Naive thymus-derived CD8-positive, alpha-beta T cell (primary cell): ENCODE measurements at places on chromosomes 2 and 18.
A peak's percentile ranks its signal among the peaks of the same experiment; 100 is the strongest.

DNA sequence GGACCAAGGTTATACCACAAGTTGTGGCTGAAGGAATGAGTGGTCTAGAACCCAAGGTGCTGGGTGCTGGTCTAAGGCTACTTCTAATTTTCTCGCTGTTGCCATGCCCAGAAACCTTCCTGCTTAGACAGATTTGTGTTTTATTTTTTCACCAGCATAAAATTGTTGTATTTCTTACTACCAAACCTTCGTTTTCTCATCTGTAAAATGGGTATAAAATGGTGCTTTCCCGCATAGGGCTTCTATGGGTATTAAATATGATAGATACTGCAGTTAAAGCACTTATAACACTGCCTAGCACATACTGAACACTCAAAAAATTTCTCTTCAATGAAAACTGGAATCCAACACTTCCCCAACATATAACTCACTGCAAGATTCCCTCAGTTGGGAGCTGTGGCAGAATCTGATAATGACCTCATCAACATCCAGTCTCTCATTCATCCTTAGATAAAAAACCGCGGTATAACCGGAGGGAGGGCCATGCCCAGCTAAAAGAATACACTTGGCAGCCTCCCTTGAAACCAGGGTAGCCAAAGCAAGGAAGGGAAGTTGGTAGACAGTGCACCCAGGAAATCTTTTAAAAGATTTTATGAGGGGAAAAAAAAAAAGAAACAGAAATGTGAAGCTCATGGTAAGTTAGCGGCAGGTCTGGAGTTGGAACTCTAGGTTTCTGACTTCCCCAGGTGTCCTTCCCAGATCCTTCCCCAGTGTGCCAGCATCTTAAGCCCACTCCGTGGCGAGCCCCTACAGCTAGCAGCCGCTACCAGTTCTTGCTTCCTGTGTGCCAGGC lies 1.2 kb downstream of the NEMP2 start:
- H3K27ac ChIP-seq, result peak overlapping the region; percentile 100
- no peak for DNase-seq
- no peaks in the 10 kb centered on the region for H3K27me3 ChIP-seq
- H3K36me3 ChIP-seq, result peaks cover 3% of the 10 kb centered on the region

DNA sequence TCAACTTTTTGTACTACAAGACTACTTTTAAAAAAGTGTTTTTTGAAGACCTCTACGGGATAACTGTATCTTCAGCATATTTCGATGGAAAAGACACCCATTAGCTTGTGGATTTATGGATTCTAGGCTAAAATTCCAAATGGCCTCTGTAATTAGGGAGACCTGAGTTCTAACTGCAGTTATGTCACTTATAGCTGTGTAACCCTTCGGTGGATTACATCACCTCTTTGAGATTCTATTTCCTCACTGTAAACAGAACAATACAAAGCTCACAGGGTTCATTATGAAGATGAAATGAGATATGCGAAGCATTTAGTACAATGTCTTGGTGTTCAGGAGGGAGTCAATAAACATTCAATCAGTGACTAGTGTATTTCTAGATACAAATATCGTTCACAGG lies 24.2 kb downstream of the LMAN2L start:
- no peaks in the 10 kb centered on the region for H3K36me3 ChIP-seq
- H3K27me3 ChIP-seq, result no peaks in the 10 kb centered on the region
- no peaks in the 10 kb centered on the region for H3K4me1 ChIP-seq
- no peak overlapping the region for H3K27ac ChIP-seq

DNA sequence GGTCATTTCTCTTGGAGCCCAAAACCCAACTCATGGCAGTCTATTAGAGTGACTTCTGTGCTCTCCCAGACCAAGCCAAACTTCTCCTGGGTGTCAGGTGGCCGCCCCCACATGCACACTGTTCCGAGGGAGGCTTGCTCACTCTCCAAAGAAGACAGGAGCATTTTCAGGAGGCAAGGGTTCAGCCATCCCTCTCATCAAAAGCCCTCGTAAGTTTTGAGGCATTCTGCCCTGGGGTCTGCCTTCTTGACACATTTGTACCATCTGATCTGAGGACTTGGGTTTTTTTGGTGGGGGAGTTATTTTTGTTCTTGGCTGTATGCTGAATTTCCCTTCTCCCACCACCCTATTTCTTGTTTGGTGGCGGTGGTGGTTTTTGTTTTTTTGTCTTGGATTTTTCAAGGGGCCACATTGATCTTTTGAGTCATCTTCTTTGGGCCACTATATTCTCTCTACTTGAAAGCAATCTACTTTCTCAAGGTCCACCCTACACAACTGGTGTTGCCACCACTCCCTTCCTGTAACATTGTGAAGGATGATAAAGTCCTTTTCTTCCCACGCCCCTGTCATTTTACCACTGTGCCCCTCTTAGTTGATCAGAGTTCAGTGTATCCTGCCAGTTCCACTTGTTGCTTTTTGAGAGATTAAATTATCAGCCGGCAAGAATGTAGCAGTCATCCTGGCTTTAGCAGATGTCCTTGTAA lies 255.8 kb downstream of the CYP26B1 start:
- no peak for DNase-seq
- no peaks in the 10 kb centered on the region for H3K4me1 ChIP-seq

DNA sequence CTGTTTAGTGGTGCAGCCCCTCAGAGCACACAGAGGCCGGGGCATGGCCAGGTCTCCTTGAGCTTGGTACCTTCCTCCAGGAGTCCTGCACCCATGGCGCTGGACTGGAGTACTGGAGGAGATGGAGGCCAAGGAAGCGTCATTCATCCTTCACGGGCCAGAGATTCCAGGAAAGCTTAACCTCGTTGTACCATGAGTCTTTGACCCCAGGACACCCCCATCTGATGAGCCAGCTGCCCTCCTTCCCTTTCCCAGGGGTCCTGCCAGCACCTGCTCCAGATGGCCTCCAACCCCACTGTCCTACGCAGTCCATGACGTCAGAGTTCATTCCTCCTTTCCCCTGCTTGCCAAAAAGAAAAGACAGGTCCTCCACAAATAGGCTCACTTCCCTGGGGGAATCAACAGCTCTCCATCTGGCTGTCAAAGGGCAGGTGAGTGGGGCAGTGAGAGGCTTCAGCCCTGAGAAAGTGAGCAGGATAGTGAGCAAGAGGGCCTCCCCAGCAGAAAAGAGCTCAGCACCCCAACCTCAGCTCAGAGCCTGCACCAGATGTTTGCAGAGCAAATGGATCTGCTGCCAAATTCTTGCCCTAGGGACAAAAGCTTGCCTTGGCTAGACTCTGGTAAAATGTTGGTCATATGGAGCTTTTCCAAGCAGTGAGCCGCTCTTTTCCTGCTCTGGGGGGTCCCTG lies 4.5 kb upstream of the NPPC start:
- no peak overlapping the region for H3K27ac ChIP-seq
- peaks cover 11% of the 10 kb centered on the region for H3K4me1 ChIP-seq
- no peak for DNase-seq

GRCh38 chr2:88117973-88118372 lies 9.9 kb downstream of the FABP1 start:
- H3K4me1 ChIP-seq, result no peaks in the 10 kb centered on the region
- DNase-seq, result no peak
- peaks cover 2% of the 10 kb centered on the region for H3K27me3 ChIP-seq
- H3K4me3 ChIP-seq, result no peak overlapping the region
- no peak overlapping the region for H3K27ac ChIP-seq

- H3K4me1 ChIP-seq, result no peaks in the 10 kb centered on the region
- H3K27me3 ChIP-seq, result peaks cover 2% of the 10 kb centered on the region
- no peak overlapping the region for H3K27ac ChIP-seq
- no peaks in the 10 kb centered on the region for H3K36me3 ChIP-seq
Observed at GRCh38 chr2:144702051-144702450, 182.1 kb upstream of the ZEB2 start.

GRCh38 chr2:233223059-233223894 lies 28.2 kb upstream of the ATG16L1 start:
- no peaks in the 10 kb centered on the region for H3K27me3 ChIP-seq
- DNase-seq, result no peak
- no peak overlapping the region for H3K4me3 ChIP-seq
- peaks cover 6% of the 10 kb centered on the region for H3K4me1 ChIP-seq
- no peak overlapping the region for H3K27ac ChIP-seq
- H3K36me3 ChIP-seq, result no peaks in the 10 kb centered on the region

- H3K4me3 ChIP-seq, result peak overlapping the region; percentile 96
- peaks cover 36% of the 10 kb centered on the region for H3K36me3 ChIP-seq
- no peak for DNase-seq
- H3K4me1 ChIP-seq, result peaks cover 46% of the 10 kb centered on the region
- no peaks in the 10 kb centered on the region for H3K27me3 ChIP-seq
Observed at GRCh38 chr2:174595116-174595809, 2.3 kb downstream of the WIPF1 start.

DNA sequence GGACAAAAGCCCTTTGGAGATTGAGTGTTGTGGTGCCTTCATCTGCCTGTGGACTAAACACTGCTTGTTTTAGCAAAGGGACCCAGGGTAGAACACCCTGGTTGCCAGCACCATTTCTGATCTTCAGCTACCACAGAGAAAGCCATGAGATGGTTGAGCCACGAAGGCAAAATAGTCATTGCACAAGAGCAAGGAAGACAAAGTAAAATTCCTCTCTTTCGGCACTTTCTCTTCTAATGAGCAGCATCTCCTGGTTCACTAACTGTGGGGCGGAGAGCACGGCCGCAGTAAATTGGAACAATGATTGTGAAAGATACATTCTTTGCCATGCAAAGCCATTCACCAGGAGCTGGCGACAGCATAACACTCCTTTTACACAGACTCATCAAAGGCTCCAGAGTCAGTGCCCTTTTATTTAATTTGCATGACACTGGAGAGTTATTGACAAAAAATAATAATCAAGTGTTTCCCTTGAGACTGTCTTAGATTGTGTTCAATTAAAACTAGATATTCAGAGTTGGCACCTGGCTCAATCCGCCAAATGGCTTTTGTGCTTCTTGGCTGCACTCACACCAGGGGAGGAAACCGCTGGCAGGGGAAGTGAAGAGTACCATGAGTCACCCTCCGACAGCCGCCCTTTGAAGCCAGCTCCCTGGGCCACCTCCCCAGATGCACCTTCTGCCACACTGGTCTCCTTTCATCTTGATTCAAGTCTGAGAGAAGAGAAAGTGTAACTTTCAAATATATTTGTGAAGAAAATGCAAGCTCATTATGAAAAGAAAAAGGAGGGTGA lies 100.5 kb upstream of the MEIS1 start:
- H3K27me3 ChIP-seq, result no peaks in the 10 kb centered on the region
- H3K4me1 ChIP-seq, result no peaks in the 10 kb centered on the region
- DNase-seq, result no peak
- H3K36me3 ChIP-seq, result no peaks in the 10 kb centered on the region
- H3K27ac ChIP-seq, result no peak overlapping the region

DNA sequence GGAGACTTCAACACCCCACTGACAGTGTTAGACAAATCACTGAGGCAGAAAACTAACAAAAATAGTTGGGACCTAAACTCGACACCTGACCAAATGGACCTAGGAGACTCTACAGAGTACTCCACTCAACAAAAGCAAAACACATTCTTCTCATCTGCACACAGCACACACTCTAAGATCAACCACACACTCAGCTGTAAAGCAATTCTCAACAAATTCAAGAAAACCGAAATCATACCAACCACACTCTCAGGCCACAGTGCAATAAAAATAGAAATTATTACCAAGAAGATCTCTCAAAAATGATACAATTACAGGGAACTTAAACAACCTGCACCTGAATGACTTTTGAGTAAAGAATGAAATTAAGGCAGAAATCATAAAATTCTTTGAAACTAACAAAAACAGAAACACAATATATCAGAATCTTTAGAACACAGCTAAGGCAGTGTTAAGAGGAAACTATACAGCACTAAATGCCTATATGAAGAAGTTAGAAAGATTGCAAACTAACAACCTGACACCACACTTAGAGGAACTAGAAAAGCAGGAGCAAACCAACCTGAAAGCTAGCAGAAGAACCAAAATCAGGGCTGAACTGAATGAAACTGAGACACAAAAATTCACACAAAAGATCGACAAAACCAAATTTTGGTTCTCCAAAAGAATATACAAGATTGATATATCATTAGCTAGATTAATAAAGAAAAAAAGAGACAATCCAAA lies 46.3 kb downstream of the RTTN start:
- H3K36me3 ChIP-seq, result peaks cover 89% of the 10 kb centered on the region
- H3K27me3 ChIP-seq, result no peaks in the 10 kb centered on the region
- no peak for DNase-seq
- H3K4me3 ChIP-seq, result no peak overlapping the region
